ENCODE measurements at places on chromosomes 12 and 14.

- DNase-seq = no peak
Measured at GRCh38 chr12:78470354-78471195, 394.0 kb upstream of the SYT1 start.

- no peak for DNase-seq
Measured at GRCh38 chr12:99974146-99974545, 10.6 kb downstream of the ANKS1B start.

GRCh38 chr12:62891805-62892549 is 43.0 kb downstream of the PPM1H start:
- no peak for DNase-seq

- DNase-seq = no peak
Measured at GRCh38 chr12:10389904-10390303, at the start of gene KLRK1. KLRK1 (minus strand) TSS chr12:10390041; CDS start chr12:10388810, 1,231 bp downstream.

DNA sequence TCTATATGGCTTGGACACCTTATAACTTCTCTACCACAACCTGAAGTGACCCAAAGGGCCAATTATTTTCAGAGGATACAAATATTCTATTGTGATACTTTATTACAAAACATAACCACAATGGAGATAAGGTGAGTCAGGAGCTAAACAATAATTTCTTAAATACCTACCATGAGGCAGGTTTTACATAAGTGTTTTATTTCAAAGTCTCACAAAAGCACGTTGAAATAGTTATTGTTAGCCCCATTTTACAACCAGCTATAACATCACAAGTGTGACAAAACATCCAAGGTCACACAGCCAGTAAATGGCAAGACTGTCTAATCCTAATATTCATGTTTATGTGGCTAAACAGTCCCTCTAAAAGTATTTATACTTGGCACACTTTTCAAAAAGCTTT is 40.2 kb downstream of the SLC2A13 start:
- no peak for DNase-seq

DNA sequence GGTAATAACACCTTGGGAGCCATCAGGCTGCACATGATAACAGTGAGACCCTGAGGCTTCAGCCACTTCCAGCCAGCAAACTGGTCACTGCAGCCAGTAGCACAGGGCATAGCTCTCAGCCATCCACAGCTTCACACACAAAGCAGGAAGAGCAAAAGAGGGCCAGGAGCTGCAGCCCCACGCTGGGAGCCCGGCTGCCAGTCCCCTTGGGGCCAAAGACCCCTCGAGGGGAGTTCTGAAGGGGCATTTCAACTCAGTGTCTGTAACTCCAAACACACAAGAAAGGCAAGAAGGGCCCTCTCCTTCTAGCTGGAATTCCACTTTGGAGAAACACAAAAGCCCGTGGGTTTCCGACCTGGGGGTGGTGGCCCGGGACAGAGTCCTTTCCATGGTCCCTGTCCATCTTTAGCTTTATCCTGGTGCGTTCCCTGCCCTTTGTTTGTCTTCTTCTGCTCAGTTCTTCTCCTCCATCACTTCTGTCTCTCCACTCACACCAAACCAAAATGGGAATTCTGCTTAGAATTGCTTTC is 151.8 kb upstream of the FKBP4 start:
- DNase-seq = no peak

DNA sequence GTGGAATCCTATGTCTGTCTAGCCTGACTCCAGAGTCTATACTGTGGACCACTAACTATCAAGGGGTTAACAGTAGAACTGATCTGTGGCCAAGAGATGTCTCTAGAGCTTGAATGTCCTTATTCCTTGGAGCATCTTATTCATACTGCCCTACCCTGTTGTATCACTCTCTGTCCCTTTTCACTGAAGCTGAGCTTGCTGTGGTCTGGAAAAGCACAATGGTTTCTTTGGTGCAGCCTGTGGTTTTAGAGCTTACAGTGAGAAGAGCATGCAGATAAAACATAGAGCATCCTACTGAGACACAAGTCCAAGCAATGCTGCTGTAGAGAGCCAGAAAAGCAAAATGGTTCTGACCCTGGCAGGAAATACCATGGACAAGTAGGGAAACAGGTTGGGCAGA is 367.0 kb upstream of the ATP2B1 start:
- DNase-seq = no peak

- no peak for DNase-seq
Measured at GRCh38 chr12:114993165-114993564, 309.2 kb upstream of the TBX3 start.
